ENCODE measurements at places on chromosomes 1 and 21.

GRCh38 chr1:186374303-186375151 is 526 bp downstream of the TPR start:
- DNase-seq, result peak; percentile 36

- no peak for DNase-seq
Measured at GRCh38 chr1:216913976-216914375, 190.7 kb upstream of the ESRRG start.

DNA sequence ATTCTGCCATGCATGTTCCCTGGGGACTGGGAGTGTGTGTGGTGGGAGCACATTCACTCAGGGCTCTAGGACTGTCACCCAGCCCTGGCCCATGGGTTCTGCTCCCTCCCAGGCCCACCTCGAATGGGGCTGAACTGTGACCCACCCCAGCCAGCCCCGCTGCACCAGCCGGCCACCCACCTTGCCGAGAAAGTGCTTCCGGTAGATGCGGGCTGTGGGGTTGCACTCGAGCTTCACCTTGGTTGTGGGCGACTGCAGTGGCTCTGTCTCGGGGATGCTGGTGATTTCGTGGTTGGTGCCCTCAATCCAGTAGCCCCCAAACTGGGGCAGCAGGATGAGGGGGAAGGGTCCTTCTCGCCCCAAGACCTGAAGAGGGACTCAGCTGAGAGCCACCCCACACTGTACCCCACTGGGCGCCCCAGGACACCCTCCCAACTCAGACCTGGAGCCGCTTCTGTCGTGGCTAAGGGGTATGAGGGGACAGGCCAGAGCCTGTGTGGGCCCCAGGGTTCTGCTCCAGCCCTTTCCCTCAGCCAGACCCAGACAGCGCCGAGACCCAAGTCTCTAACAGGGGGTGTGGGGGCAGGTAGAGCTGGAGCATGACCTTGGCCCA is 51.9 kb downstream of the RAP1GAP start:
- DNase-seq, result no peak

DNA sequence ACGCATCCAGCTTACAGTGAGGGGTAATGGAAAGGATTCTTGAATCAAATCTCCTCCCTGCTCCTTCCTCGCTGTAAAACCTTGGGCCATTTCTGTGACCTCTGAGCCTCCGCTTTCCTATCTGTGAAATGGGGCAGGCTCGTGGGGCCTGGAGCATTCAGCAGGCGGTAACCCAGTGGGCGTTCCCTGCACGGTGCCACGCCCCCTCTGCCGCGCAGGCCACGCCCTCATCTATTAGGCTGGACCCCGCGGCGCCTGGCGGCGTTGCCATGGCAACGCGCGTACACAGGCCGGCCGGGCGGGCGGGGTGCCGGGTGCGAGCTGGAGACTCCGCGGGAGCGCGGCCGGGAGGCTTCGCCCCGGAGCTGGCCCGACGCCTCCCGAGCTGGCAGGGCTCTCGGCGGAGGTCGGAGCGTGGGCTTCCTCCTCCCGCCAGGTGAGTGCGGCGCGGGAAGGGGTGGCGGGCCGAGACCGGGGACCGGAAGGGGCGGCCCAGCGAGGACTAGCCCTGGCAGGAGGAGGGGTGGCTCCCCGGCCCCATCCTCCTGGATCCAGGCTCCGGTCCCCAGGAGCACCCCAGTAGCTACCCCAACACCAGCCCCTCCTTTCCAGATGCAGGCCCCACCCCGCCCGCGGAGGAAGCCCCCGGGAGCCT is at the start of gene FHAD1:
Gene FHAD1, plus strand, starts transcription at position 264 of the 655 bp plus-strand sequence. CDS start 4,562 bp downstream, outside the sequence.
- peak; percentile 75 for DNase-seq

- no peak for DNase-seq
Measured at GRCh38 chr1:32094746-32095521, 12.9 kb upstream of the KPNA6 start.

GRCh38 chr1:92653605-92654381 is 131.1 kb downstream of the EVI5 start:
- DNase-seq, result no peak
